ENCODE measurements at places on chromosomes 11 and 22.

DNA sequence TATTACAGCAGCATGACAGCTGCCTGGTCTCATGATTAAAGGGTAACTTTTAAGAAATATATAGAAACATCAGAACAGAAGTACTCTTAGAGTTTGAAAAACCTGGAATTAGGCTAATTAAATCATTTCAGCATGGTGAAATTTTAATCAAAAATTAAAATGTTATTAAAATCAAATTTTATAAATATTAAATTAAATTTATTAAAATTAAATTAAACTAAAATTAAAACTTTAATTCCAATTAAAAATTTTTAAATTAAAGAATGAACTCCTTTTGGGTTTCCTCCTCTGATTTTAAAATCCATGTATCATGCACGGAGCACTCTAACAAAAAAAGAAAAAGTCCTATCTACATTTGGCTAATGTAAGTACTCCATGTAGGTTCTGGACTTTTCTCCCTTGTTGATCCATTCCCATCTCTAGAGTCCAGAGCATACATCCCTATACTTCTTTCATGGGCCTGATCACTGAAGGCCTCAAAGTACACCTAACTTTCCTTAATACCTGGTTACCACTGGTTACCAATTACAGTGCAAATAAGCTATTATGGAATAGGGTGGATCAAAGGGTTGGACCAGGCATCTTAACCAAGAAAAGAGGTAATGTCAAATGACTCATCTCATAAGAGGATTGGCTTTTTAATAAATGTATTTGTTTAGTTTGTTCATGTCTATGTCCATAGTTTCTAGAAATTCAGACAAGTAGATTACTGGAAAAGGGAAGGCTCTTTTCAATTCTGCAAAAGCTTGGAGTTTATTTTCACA, 48.4 kb upstream of the MUC15 start:
- DNase-seq: no peak

GRCh38 chr22:49209452-49210195, 618.0 kb downstream of the BRD1 start:
- DNase-seq: no peak

- no peak for DNase-seq
Measured at GRCh38 chr11:122115524-122116379, at the start of gene BLID. Gene BLID (minus strand): TSS chr11:122116215. CDS start chr11:122115922, 293 bp downstream.

DNA sequence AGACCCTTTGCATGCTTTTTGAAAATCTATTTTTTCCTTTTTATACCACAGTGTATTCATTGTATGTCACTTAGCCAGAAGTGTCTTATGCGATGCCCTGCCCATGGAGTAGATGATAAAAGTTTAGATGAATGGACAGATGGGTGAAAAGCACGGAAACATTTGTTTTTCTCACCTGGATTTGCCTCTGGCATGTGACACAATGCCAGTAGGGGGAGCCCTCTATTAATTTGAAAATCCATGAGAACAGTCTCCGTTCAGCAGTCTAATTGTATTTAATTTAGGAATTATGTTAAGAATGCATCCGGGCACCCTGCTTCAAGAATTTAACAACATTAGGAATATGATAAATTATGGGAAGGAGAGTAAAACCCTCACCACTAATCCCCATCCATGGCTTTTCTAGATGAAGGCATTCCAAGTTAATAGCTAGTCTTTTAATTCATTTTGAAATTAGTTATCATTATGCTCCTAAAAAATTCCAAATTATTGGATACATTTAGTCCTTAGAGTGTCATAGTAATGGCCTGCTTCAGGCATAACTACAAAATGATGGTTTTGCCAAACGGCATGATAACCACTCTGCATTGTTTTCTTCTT, 55.3 kb upstream of the ALKBH3 start:
- no peak for DNase-seq

- no peak for DNase-seq
Measured at GRCh38 chr11:44223238-44223637, 86.7 kb downstream of the ALX4 start.

DNA sequence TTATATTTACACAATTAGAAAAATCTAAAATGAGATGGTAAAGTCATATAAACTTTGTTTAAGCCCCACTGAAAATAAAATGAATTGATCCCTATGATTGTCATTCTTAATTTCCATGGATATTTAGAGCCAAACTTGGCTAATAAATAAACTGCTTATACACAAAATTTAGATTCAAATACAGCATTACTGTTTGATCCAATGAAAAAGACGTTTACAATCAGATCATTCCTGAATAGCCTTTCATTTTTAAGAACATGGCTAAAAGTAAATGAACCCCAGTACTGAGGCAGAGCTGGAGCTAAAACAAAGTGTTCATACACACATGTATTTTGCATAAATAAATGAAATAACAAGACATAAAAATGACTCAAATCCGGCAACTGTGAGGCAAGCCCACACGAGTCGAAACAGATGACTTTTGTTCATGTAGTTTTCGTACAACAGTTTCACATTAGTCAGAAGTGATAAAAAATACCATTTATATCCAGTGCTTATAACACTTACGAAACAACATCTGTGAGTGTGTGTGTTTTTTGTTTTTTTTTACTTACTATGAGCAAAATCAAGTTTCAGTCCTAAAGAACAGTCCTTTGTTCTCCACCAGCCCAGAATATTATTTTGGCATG, 386.5 kb downstream of the SOX6 start:
- peak; percentile 53 for DNase-seq

DNA sequence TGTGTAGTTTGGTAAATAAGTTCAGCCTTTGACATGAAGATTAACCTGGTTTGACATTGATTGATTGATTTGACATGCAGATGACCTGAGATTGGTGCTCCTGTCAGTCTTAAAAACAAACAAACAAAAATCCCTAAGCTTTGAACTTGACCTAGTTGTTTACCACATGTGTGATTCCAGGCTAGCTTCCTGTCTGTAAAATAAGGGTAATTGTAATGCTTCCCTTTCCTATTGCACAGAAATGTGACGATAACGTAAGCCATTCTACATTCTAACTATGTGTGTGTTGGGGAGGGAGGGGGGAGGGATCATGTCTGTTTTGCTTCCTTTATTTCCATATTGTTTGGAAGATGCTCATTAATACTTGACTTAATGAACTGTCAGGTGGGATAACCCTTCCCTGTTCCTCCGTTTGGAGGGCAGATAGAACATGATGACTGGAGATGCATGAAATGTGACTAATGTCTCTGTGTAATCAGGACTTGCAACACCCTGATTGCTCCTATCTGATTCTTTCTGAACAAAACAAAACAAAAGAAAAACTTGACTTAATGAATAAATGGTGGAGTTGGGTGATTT, 106.1 kb upstream of the CLMP start:
- peak; percentile 41 for DNase-seq

DNA sequence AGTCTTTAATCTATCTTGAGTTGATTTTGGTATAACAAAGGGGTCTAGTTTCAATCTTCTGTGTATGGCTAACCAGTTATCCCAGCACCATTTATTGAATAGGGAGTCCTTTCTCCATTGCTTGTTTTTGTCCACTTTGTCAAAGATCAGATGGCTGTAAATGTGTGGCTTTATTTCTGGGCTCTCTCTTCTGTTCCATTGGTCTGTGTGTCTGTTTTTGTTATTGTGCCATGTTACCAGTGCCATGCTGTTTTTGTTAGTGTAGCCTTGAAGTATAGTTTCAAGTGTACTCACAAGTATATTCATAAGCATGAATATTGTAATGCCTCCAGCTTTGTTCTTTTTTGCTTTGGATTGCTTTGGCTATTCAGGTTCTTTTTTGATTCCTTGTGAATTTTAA, 159.6 kb downstream of the TBC1D22A start:
- no peak for DNase-seq

All from AG04449 (cell line).